ENCODE measurements at places on chromosomes 5 and 9.

DNA sequence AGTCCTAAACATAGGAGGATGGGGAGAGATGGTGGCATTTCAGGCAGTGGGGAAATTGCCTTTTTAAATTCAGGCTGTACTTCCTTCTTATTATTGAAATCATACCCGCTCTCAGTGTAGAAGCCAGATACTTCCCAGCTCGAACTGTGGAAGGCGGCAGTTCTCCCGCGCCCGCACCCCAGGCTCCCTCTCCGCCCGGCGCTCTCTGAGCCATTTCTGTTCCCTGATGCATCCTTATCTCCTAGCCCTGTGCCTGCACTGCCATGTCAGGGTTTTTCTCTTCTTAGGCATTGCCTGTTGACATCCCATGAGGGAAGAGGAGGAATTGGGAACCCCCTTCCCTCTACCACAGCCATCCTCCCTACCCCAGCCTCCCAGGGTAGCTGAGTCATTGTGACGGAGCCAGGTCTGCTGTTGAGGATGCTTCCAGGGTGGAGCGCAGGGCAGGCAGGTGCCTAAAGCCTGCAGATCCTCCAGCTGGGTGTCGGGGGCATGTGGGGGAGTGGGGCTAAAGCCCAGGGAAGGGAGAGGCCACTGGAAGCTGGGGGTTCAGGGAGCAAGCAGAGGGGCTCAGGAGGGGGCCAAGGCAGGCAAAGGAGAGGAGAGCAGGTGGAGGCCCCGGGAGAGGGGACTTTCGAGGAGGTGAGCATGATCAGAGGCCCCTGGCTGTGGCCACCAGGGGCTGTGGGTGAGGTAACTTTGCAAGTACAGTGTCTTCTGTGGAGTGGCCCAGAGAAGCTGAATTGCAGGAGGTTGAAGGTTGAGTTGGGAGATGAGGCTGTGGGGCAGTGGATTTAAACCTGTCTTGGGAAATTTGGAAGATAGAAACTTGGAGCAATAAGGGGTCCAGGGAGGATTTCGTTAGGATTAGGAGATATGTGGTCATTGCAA lies 16.2 kb downstream of the LAMC3 start:
- DNase-seq, result no peak

DNA sequence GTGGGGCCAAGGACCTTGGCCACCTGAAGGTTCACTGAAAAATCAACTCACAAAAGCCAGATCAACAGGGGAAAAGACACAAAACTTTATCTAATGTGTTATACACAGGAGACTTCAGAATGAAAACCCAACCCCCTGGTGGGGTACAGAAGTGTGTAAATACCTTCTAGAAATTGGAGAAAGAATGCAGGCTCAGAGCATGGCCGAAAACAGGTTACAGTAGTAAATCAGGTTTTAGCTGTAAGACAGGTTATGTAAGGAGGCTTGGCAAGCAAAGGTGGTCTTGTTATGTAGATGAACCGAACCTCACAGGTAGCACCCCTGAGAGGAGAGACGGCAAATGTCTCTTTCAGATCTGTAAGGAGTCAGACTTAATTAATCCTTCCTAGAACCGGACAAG lies 10.0 kb downstream of the CEMIP2 start:
- no peak for DNase-seq

GRCh38 chr5:168853972-168854371 lies 274.8 kb upstream of the PANK3 start:
- DNase-seq, result no peak

DNA sequence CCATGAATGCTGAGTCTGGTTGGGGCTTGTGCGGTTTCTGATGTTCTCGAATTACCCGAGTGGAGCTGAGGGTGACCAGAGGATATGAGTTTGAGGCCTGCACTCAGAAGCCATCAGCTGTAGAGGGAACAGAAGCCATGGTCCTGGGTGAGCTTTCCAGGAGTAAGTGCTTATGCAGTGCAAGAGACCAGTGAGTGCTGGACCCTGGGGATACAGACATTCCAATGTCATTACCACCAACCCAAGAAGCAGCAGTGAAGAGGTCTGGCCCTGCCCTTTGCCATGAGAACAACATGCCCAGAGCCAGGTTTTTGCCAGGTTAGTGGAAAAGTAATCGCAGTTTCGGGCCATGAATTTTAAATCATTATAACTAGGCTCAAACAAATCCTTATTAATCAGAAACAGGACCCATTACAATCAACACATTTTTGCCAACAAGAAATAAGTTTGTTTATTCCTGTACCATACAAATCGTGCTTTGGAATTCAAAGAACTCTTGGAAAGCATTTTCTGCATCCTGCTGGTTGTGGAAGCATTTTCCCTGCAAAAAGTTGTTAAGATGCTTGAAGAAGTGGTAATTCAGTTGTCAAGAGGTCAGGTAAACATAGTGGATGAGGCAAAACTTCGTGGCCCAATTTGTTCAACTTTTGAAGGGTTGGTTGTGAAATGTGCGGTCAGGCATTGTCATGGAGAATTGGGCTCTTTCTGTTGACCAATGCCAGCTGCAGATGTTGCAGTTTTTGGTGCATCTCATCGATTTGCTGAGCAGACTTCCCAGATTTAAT lies 154.6 kb downstream of the SYK start:
- DNase-seq, result no peak

DNA sequence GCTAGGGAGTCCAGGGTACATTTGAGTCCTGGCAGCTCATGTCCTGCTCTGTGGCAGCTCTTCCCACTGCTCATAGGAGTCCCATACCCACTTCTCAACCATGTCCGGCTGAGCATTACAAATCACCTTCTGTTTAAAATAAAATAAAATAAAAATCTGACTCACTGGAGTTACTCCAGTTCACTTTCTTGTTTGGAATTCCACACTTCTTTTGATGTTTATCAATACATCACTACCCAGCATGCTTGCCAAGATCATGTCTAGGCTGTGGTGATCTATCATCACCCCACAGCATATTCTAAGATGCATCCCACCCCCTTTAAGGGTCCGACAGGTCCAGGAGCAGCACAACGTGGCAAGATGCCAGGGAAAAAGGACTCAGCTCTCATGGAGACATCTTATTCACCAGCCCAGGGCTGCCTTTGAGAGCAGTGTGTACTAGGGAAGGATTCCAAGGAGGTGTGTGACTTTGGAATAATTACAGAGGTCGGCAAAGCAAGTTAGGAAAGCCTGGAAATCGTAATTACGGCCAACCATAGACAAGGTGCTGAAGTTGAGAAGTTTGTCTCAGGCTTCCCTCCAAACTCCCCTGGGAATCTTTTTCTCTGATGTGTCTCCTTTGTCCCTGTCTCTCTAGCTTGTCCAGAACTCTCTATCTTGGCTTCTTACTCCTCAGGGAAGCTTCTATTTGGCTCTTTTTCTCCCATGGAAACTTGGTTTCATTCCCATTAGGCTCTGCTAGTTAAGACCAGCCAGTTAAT lies 111.4 kb upstream of the SLC1A3 start:
- DNase-seq, result peak; percentile 78

DNA sequence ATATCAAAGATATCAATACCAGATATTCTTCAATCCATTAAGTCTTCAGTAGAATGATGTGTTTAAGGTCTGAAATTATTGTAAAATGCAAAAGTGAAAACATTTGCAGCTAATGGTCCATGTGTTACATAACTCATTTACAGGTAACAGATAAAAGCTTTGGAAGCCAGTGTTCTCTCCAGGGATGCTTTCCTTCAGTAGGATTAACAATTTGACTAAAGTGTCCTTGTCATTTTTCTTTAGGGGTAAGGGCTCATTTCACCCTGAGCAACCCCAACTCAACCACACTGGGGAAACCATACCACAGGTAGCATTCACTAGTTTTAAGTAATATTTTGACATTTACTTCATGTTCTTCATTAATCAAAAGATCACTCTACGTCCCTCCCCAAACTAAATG lies 12.9 kb downstream of the HNRNPK start:
- DNase-seq, result no peak

DNA sequence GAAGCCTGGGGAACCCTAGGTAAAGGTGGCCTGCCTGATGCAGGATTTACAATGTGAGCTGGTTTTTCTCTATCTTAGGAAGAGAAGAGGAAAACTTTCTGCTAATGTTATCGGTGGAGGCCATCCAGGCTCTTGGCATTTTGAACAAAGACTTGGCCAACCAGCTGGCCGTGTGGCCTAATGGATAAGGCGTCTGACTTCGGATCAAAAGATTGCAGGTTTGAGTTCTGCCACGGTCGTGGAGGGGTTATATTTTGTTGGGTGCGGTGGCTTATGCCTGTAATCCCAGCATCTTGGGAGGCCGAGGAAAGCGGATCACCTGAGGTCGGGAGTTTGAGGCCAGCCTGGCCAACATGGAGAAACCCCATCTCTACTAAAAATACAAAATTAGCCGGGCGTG lies 9.6 kb downstream of the C9orf152 start:
- DNase-seq, result no peak

DNA sequence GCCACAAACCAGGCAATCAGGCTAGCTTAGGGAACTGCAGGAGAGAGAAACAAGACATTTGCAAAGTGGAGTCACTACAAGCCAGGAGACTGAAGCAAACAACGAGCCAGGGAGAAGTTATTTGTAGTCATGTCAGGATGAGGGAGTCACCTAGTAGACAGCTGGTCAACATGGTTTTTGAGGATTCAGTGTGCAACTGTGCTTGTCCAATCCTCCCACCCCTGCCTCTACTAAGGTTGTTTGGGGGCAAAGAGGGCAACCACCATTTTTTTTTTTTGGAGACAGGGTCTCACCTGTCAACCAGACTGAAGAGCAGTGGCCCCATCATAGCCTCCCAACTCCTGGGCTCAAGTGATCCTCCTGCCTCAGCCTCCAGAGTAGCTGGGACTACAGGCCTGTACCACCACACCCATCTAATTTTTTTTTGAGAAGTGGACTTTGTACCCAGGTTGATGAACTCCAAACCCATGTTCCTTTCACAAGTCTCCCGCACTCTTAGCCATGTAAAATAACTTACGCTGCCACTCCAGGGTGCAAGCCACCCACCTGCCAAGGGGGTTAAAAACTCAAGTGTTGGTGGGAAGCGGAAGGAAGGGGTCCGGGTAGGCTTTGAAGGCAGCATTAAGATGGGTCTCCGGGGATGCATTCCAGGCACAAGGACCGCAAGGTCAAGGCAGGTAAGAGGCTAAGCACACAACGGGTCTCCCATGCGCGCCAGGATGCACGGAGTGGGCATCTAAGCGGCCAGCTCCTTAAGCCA lies 995 bp downstream of the RPL35 start:
- no peak for DNase-seq

- DNase-seq, result no peak
Measured at GRCh38 chr9:77384406-77384805, 207.1 kb downstream of the VPS13A start.

DNA sequence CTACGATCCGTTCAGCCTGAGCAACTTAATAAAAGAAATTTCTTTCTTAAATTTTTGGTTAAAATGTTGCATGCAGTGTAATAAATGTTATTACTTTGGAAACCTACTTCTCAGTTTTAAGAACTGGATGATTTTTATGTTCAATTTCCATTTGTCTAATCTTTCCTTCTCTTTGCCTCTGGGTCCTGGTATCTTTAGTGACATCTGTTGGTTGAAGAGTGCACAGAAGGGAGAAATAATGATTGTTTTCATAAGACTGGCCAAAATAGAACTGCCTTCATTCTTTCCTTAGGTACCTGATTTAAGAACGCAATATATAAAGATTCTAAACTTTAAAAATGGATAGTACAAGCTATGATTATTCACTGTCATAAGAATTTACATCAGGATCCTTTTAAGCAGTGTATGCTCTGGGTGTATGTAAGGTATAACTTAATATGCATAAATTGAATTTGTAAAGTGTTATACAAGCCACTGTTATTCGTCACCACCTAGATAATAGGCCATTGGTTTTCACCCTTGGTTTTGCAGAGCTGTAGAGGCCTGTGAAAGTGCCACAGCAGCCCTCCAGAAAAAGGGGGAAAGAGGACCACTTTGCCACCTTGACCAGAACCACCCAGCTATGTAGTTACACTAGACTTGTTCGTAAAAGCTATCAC lies 82.8 kb upstream of the TLX3 start:
- no peak for DNase-seq

- DNase-seq, result no peak
Measured at GRCh38 chr5:96651948-96652753, 10.0 kb upstream of the CAST start.

- no peak for DNase-seq
Measured at GRCh38 chr5:68476854-68477253, 261.3 kb downstream of the PIK3R1 start.

GRCh38 chr5:170334626-170335025 lies 37.0 kb upstream of the LCP2 start:
- DNase-seq, result no peak

DNA sequence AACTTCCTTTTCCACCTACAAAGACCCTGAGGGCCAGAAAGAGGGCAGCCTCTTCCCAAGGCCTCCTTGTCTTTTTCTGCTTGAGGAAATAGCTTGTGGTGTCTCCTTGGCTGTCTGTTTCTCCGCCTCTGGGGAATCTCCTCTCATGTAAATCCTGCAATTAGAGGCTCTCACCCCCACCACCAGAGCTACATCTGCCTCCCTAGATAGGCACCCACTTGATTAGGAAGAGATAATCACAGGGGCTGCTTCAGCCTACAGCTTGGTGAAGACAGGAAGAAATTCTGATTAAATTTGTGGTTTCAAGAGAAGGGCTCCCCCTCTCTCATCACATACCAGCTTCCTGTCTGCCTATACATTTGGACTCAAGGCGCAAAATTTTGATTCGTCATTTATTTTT lies 75.6 kb downstream of the TLR4 start:
- DNase-seq, result no peak

DNA sequence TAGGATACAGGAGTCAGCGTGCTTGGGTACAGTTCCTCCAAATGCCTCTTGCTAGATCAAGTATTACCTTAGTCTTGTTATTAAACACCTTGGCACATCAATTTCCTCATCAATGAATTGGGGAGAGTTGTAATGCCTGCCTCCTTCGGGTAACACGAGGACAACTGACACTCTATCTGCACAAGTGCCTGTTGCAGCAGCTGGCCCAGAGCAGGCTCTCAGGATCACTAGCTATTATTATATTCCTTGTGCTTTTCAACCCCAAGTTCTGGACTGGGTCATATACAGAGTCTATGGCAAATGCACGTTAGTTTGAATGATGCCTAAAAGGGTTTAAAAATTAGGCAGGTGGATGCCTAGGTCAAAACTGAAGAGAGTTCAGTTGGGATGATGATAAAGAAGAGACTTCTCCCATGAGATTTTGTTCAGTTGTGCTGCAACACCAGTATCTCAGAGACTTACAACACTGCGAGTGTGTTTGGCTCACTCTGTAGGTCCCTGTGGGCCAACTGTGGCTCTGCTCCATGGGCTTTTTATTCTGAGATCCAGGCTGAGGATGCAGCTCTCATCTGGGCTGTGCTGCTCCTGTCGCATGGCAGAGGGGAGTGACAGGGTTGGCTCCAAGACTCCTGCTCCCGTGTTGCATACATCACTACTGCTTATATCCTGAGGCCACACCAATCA lies 41.1 kb upstream of the TEX48 start:
- no peak for DNase-seq

GRCh38 chr5:99320436-99320835 lies 391.6 kb upstream of the CHD1 start:
- DNase-seq, result no peak

- DNase-seq, result no peak
Measured at GRCh38 chr5:2284678-2285077, 402.0 kb upstream of the IRX4 start.

GRCh38 chr9:131181091-131181681 lies 55.8 kb downstream of the NUP214 start:
- DNase-seq, result no peak

All from anterior cingulate cortex (tissue), 58 donors.